ENCODE measurements at places on chromosomes 3 and 15.

GRCh38 chr3:141303481-141304223, 64.7 kb upstream of the ZBTB38 start:
- no peak for DNase-seq

- no peak for DNase-seq
These were observed 756 bp upstream of the RMDN3 start for GRCh38 chr15:40755812-40756208.

- no peak for DNase-seq
These were observed 54.7 kb upstream of the TP63 start for GRCh38 chr3:189576486-189576885.

DNA sequence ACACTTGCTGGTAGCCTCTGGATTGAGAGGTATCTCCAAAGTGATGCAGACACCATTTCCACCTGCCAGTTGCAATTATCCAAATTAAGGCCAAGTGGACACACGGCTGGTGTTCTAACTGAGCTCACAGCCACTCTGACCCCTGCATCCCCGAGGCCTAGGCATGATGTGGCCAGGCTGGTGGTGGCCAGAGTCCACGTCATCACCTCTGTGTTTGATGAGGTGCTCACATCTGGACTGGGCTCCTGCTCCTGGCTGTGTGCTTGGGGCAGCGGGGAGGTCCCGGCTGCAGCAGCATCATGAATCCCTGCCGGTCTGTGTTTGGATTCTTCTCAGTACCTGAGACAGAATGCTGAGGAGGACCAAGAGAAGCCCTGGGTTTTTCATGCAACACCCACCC, 4.9 kb downstream of the OXTR start:
- no peak for DNase-seq

- no peak for DNase-seq
These were observed 334.5 kb upstream of the FRG2C start for GRCh38 chr3:75329476-75330097.

GRCh38 chr3:140363801-140364200, 314.1 kb upstream of the TRIM42 start:
- DNase-seq = no peak

GRCh38 chr3:98602078-98602678, 8.8 kb upstream of the CPOX start:
- DNase-seq = no peak

GRCh38 chr15:49610157-49610918, 10.3 kb downstream of the FAM227B start:
- no peak for DNase-seq

GRCh38 chr3:31377045-31377642, 155.6 kb upstream of the STT3B start:
- DNase-seq = no peak

- peak; percentile 31 for DNase-seq
These were observed 32.8 kb upstream of the MRPL3 start for GRCh38 chr3:131535596-131535995.

- no peak for DNase-seq
These were observed 90.0 kb downstream of the ARIH1 start for GRCh38 chr15:72564091-72564490.

- peak; percentile 81 for DNase-seq
These were observed 59.9 kb downstream of the LRRFIP2 start for GRCh38 chr3:37114251-37115145.

DNA sequence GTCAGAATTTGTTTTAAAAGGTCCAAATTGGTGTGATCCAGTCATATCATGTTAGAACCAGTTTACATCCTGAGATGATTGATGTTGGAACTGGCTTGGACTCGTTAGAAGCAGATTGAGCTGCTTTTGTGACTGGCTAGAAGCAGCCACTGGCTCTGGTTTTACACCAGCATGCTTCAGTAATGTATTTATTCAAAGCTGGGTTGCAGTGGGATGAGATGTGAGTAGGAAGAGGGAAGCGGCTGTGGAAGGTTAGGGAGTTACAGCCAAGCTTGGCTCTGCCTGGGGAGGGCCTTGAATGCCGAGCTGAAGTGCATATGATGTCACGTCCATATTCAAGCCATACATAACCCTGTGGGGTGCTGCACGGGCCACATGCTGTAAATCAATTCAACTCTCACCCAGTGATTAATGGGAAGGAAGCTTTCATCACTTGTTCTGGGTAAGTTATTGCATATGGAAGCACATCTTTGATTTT, 104.0 kb upstream of the SMAD3 start:
- no peak for DNase-seq

- DNase-seq = no peak
These were observed 58.1 kb upstream of the MEF2A start for GRCh38 chr15:99507504-99508310.

DNA sequence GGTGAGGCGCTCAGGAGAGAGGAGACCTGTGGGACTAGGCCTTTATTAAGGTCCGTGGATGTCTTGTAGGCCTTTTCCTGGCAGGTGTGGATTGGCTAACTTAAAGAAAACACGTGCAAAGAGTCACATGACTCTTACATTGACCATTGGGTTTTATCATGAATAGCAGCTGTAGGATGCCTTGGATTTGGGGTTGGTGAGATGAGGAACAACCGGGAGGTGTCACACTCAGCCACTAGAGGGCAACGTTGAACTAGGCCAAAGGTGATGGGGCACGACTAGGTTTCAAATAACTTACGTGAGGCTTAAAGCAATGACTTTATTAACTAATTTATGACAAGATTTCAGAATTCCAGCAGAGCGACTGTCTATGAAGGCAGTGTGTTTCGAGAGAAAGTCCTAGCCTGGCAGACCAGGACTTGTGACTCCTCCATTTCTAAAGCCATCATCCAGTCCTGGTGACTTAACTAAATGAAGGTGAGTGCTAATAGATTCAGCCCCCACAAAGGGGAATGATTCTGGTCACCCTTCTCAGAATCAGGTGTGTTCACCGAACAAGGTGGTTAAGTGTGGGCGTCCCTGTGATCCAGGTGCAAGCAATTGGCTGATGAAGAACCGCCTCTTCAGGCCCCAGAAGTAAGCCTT, 345.6 kb downstream of the MCTP2 start:
- DNase-seq = no peak

- no peak for DNase-seq
These were observed 196.2 kb downstream of the NTRK3 start for GRCh38 chr15:88060383-88060782.

- no peak for DNase-seq
These were observed 632.1 kb downstream of the ROBO2 start for GRCh38 chr3:77672016-77672415.

GRCh38 chr3:53978386-53978785, 86.7 kb upstream of the SELENOK start:
- no peak for DNase-seq

GRCh38 chr3:195352895-195353488, 82.0 kb upstream of the XXYLT1 start:
- peak; percentile 82 for DNase-seq

GRCh38 chr3:107545680-107546120, 22.9 kb downstream of the BBX start:
- DNase-seq = no peak

GRCh38 chr15:65845826-65846519, 23.3 kb upstream of the RAB11A start:
- DNase-seq = no peak

GRCh38 chr3:139774560-139775302, 97.0 kb upstream of the NMNAT3 start:
- DNase-seq = no peak

- DNase-seq = peak; percentile 82
These were observed 11.9 kb downstream of the GPR176 start for GRCh38 chr15:39908186-39908585.

DNA sequence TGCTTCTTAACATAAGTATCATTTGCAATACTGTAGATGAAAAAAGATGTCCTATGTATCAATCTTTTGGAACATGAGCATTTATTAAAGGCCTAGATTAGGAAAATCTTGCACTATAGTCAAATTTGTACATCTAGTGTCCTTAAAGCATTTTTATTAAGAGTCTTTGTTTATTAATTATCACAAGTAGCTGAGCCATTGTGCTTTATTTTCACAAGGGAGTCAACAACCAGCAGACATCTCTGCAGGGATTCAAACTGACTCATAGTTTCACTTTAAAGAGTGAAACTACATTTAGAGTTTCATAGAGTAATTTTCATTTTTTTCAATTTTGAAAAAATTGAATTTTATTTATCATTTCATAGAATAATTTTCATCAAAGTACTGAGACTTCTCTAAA, 94.5 kb upstream of the EIF1B start:
- DNase-seq = no peak

DNA sequence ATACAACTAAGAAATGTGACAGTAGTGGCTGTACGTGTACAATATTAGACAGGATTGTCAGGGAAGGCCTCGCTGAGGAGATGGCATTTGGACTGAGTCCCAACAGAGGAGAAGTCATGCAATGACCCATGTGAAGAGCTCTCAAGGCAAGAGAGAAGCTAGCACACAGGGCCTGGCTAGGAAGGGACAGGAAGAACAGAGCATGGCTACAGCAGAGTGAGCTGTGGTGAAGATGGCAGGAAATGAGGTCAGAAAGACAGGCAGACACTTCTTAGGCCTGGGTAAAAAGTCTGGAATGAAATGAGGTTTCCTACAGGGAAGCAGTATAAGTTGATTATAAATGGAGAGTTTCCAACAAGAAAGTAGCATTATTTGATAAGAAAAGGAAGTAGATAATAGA, 33.2 kb upstream of the LEKR1 start:
- DNase-seq = no peak
